Activated T-cell treated with anti-CD3 and anti-CD28 coated beads for 1 hour (primary cell): ENCODE measurements at places on chromosomes 4 and X.

GRCh38 chrX:102672856-102673255, 21.6 kb downstream of the GPRASP1 start:
- no peak for DNase-seq

DNA sequence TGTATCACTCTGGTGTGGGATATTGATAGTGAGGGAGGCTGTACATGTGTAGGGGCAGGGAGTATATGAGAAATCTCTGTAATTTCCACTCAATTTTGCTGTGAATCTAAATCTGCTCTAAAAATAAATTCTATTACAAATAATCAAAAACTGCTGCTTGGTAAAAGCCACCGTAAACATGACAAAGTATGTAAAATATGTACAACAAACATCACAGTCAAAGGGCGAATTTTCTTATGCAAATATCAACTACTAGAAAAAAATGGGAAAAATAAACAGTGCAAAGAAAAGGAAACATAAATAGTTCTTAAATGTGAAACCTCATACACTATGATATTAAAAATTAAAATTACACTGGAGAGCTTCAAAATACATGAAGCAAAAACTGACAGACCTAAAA, 105.1 kb upstream of the DCLK2 start:
- DNase-seq = no peak

GRCh38 chr4:24914460-24914859, 1.6 kb upstream of the CCDC149 start:
- no peak for DNase-seq

DNA sequence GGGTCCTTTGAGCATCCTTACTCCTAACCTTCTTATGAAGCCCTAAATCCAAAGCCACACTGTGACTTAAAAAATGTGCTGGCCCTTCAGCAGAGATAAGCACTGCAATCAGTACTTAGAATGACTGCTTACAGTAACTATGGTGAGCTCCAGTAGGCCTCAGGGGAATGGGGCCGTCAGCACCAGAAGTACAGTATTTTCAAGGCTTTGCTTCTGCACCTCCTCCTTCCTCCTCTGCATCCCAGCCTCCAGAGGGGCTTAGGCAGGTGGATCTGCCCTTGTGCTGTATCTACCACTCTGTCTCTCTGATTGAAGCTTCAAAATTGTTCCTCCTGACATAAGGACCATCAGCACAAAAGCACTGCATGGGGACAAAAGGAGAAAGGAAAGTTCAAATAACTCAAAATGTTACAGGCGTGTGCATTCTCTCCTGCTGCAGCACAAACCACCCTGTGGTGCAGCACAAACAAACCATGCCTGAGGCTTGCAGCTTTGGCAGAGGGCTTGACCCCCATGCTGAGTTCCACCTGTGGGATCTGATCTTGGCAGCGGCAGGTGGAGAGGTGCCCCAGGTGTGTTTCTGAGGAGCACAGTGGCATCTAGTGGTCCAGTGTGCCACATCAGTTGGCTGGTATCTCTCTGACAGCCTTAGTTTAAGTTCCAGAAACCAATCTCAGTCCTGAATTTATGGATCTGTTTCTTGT, 164.7 kb downstream of the SOWAHB start:
- DNase-seq = no peak

- no peak for DNase-seq
Observed at GRCh38 chrX:36978886-36979285, 29.3 kb upstream of the FAM47C start.
